ENCODE measurements at places on chromosomes 3 and 15.

DNA sequence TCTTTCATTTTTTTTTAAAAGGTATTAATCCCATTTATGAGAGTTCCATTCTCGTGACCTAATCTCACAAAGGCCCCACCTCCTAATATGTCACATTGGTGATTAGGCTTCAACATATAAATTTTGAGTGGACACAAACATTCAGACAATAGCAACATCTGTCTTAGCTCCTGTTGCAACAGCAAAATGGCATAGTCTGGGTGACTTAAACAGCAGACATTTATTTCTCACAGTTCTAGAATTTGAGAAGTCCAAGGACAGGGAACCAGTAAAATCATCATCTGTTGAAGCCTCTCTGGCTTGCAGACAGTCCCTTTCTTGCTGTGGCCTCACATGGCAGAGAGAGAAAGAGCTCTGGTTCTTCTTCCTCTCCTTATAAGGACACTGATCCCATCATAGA, 3.2 kb upstream of the PLSCR2 start:
- no peak for DNase-seq

- no peak for DNase-seq
Measured at GRCh38 chr3:131612745-131613144, 110.0 kb upstream of the MRPL3 start.

- DNase-seq: no peak
Measured at GRCh38 chr3:134622806-134623365, 27.9 kb downstream of the KY start.

DNA sequence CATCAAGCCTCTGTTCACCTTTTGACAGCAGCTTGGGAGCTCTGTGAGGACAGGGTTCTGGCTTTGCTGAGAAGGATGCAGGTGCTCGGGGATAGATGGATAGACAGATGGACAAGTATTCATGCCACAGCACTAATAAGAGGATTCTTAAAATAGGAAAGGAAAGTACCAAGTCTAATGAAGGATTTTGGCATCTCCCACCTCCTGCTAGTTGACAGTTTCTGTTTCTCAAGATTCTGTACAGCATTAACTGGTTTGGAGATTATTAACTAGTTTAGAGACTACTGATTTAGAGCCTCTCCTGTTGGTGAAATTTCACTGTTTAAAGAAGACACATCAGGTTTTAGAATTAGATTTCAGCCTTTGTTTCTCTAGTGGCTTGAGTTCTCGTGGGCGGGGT, 152.3 kb downstream of the CACNA1D start:
- no peak for DNase-seq

DNA sequence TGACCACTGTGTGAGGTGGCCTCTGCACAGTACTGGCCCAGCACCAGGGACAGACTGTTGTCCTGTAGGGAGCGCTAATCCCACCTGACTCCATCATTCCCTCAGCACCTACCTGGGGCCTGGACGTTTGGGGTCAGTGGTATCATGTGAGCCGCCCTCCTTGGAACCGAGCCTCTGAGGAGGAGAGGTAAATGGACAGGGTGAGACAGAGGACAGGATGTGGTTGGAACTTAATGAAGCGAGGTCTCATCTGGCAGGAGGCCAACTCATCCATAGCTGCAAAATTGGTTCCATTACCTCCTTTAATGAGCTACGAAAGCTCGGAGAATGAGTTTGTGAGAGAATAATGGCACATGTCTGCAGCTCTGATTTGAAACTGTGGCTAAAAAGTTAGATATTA, 13.9 kb downstream of the MAPKAPK3 start:
- no peak for DNase-seq

Measured in iPS-NIHi11 (cell line).